ENCODE measurements at places on chromosomes 2 and 18.

DNA sequence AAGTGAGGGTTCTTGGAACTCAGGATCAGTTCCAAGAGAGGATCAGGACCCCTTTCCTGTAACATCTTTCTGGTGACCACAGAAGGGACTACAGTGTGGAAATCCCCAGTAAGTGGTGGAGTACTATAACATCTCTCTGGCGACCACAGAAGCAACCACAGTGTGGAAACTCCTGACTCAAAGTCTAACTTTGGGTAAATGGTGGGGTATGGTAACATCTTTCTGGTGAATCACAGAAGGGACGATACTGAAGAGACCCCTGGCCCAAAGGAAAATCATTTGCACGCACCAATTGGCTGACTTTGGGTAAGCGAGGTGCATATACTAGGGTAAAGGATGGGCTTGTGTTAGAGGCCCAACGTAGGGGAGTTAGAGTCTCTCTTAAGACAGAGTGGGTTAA is 56.3 kb upstream of the GULP1 start:
- no peak for DNase-seq

GRCh38 chr2:201452922-201453643 is 1.5 kb downstream of the STRADB start:
- DNase-seq = no peak

DNA sequence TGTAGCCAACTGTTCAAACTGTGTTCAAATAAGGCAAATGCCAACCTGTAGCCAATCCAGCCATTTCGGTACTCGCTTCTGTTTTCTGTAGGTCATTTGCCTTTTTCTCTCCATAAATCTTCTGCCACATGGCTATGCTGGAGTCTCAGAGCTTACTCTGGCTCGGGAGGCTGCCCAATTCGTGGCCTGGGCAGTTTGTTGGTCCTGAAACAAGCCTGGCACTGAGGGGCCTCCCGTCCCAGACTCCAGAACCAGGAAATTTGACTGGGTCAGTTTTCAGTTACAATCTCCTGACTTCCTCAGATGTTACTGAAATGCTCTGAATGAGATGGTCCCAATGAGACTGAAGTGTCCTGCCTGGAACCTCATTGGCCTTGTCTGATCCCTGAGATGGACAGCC is 120.8 kb upstream of the NPAS2 start:
- DNase-seq = no peak

DNA sequence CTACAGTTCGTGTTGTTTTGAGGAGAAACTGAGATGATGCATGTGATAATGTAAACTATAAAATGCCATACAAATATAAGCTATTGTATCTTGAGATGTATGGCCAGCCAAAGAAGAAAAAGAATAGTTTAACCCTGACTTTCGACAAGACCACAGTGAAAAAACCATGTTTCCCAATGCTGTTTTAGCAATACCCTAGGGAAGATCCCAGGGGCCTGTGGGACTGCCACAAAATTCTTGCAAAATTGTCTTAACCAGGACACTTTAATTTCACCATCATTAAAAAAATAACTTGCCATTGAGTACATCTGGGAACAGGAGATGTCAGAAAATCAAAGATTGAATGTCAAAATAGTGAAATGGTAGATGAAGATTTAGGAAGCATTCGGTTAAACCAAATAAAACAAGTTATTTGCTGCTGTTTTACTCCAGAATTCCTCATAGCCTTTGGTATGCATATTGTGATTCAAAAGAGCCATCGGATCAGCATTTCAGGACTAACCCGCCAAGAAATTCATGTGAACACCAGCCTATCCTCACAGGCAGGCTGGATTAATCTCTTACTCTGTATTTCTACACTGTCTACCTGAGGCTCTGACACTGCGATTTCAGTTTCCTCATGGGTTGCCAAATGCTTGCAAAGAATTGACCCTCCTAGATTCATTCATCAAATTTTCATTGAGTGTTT is 49.0 kb upstream of the SP3 start:
- no peak for DNase-seq

DNA sequence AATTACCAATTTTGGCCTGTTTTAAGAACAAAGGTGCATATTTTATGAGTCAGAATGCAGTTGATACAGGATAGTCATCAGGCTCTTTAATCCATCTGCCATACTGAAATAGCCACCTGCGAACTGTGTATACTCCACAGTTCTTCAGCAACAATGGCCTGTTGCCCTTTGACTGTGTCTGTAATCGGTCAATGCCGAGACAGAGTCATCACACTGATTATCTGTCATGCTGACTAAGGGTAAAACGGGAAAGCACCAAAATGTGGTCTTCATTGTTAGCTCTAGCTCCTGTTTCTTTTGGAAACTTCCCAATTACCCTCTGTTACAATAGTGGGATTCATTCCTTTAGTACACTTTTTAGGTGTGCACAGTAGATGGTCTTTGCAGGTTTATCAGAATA is 871.7 kb downstream of the DPP10 start:
- no peak for DNase-seq

DNA sequence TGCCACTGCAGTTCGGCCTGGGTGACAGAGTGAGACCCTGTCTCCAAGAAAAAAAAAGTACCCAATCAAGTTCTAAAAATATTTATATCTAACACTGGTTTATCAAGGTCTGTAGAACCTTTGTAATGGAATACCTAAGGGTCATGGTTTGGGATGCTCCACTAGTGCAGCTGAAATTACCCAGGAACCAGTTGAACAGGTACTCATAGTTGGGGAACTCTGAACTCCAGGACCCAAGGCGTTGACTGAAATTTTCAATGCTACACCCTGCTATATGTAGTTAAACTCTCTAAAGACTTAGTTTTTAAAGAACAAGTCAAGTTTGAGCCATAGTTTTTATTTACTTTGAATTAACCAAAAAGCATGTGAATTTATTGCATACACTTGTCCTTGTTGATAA is 55.1 kb downstream of the FAM117B start:
- no peak for DNase-seq

GRCh38 chr2:181750305-181750704 is 70.0 kb upstream of the NEUROD1 start:
- DNase-seq = no peak

DNA sequence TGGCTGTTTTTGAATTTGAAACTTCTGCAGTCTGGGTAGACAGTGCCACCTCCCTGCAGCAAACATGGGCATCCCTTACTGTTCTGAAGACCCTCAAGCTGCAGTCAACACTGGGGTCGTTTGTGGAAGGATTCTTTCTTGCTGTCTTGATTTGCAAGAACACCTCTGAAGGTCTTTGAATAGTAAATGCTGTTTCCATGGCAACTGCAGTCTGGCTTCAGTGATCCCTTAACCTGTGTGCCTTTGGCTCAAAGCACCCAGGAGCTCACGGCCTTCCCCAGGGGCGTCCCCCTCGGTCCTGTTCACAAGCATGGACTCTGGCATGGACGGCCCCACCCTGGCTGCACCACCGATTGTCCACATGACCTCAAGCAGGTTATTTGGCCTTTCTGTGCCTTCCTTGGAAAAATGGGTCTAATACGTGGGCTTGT is 38.3 kb downstream of the LRRFIP1 start:
- DNase-seq = no peak

All from activated naive CD4-positive, alpha-beta T cell treated with anti-CD3 and anti-CD28 coated beads for 36 hours (primary cell).